ENCODE measurements at places on chromosomes 1 and 21.

DNA sequence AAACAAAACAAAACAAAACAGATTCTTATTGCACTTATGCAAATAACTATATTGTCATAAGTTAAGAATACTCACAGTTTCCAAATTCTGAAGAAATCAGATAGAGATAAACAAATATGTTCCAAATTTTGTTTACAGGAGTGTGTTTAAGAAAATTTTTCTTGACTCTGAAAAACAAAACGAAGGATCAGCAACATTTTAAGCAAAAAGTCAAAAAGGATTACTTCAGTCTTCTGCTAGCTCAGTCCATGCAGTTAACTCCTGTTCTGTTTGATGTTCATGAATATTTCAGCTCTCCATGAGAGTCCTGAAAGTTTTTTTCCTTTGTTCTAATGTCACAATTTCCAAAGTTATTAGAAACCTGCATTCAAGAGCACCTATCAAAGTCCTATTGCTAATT is 33.2 kb upstream of the KLF18 start:
- DNase-seq = no peak

DNA sequence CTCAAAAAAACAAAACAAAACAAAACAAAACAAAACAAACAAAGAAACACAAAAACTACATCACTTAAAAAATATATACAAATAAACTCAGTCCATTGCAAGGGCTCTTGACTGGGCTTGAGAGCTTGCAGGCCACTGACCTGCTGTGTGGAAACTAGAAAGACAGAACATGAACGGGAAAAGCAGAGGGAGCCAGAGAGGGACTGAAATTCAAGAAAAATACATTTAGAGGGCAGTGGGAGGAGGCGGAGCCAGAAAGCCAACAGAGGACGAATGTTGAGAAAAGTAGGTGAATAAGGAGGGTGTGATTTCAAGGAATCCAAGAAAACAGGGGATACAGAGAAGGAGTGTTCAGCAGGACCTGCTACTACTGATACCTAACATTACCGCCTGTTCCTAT is 41.4 kb upstream of the PLA2G2C start:
- DNase-seq = no peak

GRCh38 chr1:46948629-46949416 is 7.5 kb upstream of the CYP4A11 start:
- no peak for DNase-seq

GRCh38 chr1:87325982-87326738 is 2.5 kb upstream of the LMO4 start:
- DNase-seq = peak; percentile 17

- peak; percentile 36 for DNase-seq
These were observed 26.9 kb upstream of the SLC44A3 start for GRCh38 chr1:94793296-94793656.

- DNase-seq = no peak
These were observed 334.3 kb downstream of the NCAM2 start for GRCh38 chr21:21332492-21332891.

GRCh38 chr1:245589906-245590305 is 435.1 kb downstream of the KIF26B start:
- DNase-seq = no peak

DNA sequence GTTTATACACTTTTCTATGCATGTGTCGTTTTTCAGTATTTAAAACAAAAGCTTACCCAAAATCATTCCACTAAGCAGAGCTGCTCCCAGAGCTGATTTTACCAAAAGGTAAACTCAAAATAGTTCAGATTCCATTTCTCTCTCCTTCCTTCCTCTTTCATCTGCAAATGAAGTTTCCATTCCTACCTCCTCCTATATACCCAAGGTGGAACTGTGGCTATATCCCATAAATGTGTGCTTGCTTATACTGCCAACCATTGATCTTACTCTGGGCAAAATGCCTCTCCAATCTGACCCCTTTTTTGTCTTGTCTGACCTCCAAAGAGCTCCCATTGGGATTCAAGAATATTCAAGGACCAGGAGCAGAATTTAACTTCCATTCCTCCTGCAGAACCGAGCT is 9.5 kb downstream of the OLFML2B start:
- DNase-seq = no peak
